ENCODE measurements at places on chromosomes 11 and 22.

GRCh38 chr22:40401981-40402406, 31.6 kb downstream of the SGSM3 start:
- H3K27me3 ChIP-seq = no peaks in the 10 kb centered on the region
- no peak for DNase-seq

DNA sequence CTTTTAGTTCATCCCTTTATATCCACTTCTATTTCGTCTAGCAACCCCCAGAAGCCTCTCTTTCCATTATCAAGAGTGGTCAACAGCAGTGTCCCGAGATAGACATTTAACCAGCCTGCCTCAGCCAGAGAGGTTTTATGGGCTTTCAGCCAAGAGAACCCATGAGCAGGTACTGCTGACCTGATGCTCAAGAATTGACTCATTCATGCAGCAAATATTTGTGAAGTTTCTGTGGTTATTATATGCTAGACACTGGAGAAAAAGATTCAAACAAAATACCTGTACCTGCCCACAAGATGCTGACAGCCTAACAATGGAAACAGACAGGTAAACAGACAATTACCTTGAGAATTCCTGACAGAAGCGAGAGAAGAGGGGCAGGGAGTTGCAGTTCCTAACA, 9.7 kb upstream of the LRRC55 start:
- H3K36me3 ChIP-seq = no peaks in the 10 kb centered on the region
- H3K4me1 ChIP-seq = no peaks in the 10 kb centered on the region
- no peak for DNase-seq
- H3K27ac ChIP-seq = no peak overlapping the region
- no peaks in the 10 kb centered on the region for H3K27me3 ChIP-seq

- no peaks in the 10 kb centered on the region for H3K4me1 ChIP-seq
- no peaks in the 10 kb centered on the region for H3K27me3 ChIP-seq
- no peak overlapping the region for H3K27ac ChIP-seq
- no peaks in the 10 kb centered on the region for H3K36me3 ChIP-seq
- DNase-seq = no peak
These were observed 157.8 kb upstream of the DDI1 start for GRCh38 chr11:103878646-103879045.

DNA sequence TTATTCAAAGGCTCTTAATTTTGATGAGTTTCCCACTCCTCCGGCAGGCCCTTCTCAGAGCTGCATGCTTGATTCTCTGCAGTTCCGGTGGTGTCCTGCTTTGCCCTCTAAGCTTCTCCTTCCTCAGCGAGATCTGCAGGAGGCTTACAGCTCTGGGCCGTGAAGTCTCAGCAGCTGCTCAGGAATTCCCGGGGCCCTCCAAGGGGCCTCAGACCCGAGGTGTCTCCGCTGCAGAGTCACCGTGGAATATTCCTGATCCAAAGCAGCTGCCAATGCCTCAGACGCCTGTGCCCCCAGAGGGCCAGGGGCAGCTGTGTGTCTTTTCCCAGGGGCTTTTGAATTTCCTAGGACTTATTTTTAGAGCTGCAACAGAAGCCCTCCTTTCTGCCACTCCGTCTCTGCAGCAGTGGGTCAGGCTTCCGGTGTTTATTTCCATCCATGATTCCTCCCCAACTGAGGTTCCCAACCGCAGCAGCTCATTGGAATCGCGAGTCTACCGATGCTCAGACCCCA, 37.2 kb downstream of the RPS6KA4 start:
- no peak overlapping the region for H3K27ac ChIP-seq
- no peaks in the 10 kb centered on the region for H3K27me3 ChIP-seq
- no peaks in the 10 kb centered on the region for H3K36me3 ChIP-seq
- no peak overlapping the region for H3K4me3 ChIP-seq

GRCh38 chr11:68150037-68150436, 28.8 kb upstream of the CHKA start:
- H3K27me3 ChIP-seq = no peaks in the 10 kb centered on the region
- H3K4me1 ChIP-seq = no peaks in the 10 kb centered on the region
- H3K27ac ChIP-seq = no peak overlapping the region
- H3K4me3 ChIP-seq = no peak overlapping the region
- no peaks in the 10 kb centered on the region for H3K36me3 ChIP-seq

GRCh38 chr11:120587299-120587698, 75.8 kb downstream of the GRIK4 start:
- no peak overlapping the region for H3K27ac ChIP-seq
- H3K27me3 ChIP-seq = no peaks in the 10 kb centered on the region
- H3K36me3 ChIP-seq = no peaks in the 10 kb centered on the region
- no peaks in the 10 kb centered on the region for H3K4me1 ChIP-seq

DNA sequence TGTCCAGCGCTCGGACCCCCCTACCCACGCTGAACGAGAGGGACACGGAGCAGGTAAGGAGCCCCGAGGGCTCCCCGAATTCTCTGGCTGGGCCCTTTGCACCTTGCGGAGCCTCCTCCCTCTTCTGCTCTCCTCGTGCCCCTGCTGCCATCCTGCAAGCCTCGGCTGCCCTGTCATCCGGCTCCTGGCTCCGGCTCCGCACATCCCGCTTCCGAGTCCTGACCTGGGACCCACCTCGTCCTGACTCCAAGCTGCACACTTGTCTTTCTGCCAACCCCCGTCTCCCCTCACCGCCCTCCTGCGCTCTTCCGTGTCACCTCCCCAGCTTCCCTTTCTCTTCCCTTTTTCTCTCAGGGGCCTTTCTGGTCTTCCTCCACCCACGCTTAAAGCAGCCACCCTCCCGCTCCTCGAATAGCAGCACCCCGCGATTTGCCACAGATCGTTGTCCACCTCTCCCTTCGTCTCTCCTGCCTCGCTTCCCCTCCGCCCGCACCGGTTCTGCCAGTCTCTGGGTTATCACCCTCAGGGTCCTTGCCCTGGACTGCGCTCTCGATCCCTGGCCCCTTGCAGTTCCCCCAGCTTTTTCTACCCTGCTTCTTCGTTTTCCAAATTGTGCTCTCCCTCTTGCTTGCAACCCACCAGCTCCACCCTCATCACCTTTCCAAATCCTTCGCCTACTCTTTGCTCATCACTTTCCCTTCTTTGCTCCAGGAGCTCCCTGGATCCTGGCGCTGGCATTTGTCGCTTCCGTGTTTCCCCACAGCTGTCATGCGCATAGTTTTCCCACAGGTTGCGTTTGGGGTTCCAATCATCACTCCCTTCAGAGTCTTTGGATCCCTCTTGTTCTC, 822 bp downstream of the MARK2 start:
- H3K36me3 ChIP-seq = peaks cover 2% of the 10 kb centered on the region
- no peaks in the 10 kb centered on the region for H3K27me3 ChIP-seq
- H3K27ac ChIP-seq = peak overlapping the region; percentile 91
- peaks cover 9% of the 10 kb centered on the region for H3K4me1 ChIP-seq
- no peak for DNase-seq
- H3K4me3 ChIP-seq = peak overlapping the region; percentile 76

DNA sequence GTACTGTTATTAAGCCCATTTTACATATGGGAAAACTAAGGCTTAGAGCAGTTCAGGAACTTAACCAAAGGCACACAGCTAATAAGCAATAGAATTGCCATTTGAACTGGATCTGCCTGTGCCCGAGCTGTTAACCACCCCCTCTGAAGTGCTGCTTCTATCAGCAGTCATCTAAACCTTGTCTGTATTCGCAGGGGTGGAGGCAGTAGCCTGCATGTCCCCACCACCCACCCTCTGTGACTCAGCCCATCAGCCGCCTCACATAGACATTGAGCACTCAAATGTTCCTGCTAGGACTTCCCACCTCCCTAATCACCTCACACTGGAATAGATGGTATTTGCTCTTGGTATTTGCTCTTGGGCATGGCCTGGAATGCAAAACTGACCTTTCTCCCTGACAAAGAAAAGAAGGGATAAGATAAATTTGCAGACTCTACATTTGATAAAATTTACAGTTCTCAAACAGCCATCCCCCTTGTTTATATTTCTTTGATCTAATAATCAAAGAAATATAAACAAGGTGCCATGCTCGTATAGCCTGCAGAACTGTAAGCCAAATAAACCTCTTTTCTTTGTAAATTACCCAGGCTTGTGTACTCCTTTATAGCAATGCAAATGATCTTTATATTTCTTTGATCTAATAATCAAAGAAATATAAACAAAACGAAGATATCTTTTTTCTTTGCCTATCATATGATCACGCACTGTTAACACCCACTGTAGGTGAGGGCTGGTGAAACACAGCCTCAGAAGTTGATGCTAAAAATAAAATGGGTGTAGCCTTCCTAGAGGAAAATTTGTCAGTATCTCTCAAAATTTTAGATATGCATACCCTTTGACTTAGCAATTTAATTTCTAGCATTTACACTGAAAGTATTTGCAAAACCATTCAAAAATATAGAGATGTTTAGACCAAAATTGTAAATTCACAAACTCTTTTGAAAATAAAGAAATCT, 15.9 kb downstream of the DKK3 start:
- H3K27ac ChIP-seq = no peak overlapping the region
- peaks cover 30% of the 10 kb centered on the region for H3K36me3 ChIP-seq
- no peak overlapping the region for H3K4me3 ChIP-seq
- peaks cover 20% of the 10 kb centered on the region for H3K4me1 ChIP-seq

DNA sequence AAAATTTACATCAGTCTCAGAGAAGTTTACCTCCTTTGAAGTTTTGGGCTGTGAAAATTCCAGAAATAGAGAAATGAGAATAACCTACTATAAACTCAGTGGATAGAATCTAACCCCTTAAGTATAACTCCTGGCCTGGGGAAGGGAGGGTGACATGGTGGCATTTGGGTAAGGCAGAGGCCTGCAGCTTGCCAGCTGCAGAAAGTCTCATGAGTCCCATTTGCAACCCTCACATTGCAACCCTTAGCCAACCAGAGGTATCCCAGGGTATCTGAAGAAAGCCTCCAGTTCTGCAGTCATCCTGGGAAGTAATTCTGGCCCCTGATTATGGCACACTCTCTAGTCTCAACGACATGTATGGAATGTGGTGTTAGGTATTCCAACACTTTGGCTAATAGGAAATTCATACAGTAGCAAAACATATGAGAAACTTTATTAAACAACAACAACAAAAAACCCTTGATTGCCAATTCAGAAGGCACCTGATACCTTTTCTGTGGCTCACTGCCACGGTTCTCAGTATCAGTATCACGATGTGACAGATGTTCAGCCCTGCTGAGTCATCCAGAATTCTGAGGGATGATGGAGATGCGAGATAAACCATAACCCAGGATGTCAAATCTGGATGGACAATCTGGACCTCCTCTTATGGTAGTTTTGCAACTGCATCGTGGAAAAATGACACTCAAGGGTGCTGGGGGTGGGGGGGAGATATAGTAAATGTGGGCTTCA, 743.4 kb downstream of the NELL1 start:
- no peaks in the 10 kb centered on the region for H3K4me1 ChIP-seq
- no peaks in the 10 kb centered on the region for H3K27me3 ChIP-seq
- no peaks in the 10 kb centered on the region for H3K36me3 ChIP-seq
- DNase-seq = no peak
- no peak overlapping the region for H3K27ac ChIP-seq

DNA sequence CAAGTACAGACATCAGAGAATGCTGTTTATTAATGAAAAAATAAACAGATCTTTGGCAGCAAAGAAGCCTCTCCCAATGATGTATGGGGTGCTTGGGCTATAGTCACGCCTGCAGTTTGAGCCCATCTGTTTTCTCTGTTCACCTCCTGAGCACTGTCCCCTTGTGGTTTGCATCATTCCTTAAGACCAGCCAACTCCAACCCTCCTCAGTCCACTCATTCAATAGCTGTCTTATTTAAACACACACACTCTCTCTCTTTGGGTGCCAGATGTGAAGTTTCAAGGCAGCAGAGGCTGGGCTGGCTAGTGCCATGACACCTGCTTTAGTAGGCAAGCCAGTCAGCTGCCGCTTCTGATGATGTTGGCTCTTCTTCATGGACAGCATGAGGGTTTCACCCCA, 58.1 kb downstream of the POLD3 start:
- H3K36me3 ChIP-seq = peaks cover 3% of the 10 kb centered on the region
- no peaks in the 10 kb centered on the region for H3K27me3 ChIP-seq
- no peaks in the 10 kb centered on the region for H3K4me1 ChIP-seq
- DNase-seq = no peak
- no peak overlapping the region for H3K27ac ChIP-seq
- H3K4me3 ChIP-seq = no peak overlapping the region

DNA sequence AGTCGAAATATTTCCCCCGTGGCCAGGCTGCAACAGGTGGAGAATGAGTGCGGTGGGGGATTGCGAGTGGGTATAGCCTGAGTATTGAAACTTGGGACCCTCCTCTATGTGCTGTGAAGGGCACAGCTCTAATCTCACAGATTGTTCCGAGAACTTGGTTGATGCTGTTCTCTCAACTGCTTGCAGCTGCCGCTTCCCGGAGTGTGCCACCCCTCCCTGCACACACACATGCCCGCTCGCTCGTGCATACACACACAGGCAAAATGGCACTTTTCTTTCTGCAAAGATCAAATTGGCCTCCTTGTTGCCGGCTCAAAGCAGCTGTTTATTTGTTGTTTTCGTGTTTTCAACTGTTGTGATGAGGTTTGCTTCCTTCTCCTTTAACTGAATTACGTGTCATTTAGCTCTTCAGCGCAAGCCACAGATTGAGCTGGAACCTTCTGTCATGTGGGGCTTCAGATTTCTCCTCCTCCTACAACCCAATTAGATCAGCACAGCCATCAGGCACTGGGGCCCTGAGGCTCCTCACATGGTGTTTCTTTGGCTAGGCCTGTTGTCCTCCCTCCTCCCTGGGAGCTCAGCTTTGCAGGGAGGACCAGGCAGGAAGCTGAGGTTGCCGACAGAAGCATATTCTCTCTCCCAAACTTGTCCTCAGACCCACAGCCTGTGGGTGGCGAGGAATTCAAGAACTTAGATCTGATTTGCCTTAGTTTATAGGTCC, 13.9 kb upstream of the B3GAT1 start:
- no peaks in the 10 kb centered on the region for H3K36me3 ChIP-seq
- DNase-seq = no peak
- no peaks in the 10 kb centered on the region for H3K4me1 ChIP-seq
- no peak overlapping the region for H3K27ac ChIP-seq

DNA sequence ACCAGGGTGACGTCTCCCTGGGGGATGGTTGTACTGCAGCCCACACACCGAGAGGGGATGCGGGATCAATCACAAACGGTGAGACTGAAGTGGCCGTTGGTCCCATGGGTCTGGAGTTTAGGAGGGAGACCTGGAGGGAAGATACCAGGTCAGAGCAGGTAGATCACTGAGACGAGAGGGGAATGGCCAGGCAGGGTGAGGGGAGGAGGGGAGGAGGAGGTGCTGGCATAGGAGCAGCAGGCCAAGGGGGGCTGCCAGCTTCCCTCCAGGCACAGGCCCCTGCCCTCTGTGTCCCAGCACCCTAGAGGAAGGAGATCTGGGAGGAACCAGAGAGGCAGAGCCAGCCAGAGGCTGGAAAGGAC, 7.0 kb downstream of the MAPK8IP2 start:
- no peaks in the 10 kb centered on the region for H3K36me3 ChIP-seq
- DNase-seq = no peak
- H3K27ac ChIP-seq = no peak overlapping the region
- H3K27me3 ChIP-seq = peaks cover 3% of the 10 kb centered on the region
- no peaks in the 10 kb centered on the region for H3K4me1 ChIP-seq

DNA sequence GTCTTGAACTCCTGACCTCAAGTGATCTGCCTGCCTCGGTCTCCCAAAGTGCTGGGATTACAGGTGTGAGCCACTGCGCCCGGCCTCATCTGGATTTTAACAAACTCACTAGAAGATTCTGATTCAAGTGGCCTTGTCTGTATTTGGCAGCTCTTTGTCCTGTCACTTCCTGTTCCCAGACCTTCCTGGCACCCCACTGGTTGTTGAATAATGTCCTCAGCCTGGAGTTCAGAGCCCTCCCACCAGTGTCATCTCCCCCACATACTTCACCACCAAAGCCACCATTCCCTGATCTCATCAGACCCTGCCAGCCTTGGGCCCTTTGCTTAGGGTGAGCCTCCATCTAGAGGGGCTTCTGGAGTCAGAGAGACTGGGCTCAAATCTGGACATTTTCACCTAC, 3.3 kb downstream of the PELI3 start:
- H3K27me3 ChIP-seq = no peaks in the 10 kb centered on the region
- peaks cover 10% of the 10 kb centered on the region for H3K4me1 ChIP-seq
- DNase-seq = no peak
- peaks cover 18% of the 10 kb centered on the region for H3K36me3 ChIP-seq
- no peak overlapping the region for H3K27ac ChIP-seq
